NCI-H187 (cell line): ENCODE measurements at places on chromosomes 4 and X.

- DNase-seq, result no peak
Observed at GRCh38 chr4:151226004-151226932, 50.7 kb upstream of the PRSS48 start.

DNA sequence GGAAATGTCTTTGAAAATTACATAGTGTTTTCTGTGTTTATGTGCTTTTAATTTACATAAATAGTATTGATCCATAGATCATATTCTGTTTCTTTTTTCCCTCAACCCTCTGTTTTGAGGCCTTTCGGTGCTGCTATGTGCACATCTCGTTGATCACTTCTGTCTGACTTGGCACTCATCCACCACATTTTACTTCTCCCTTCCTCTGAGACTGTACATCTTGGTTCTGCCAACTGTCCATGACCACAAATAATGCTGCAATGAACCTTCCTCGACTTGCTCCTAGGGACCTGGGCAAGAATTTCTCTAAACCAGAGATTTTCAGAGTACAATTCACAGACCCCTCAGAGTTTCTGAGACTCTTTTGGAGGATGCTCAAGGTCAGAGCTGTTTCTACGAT, 74.4 kb downstream of the RTL5 start:
- no peak for DNase-seq

DNA sequence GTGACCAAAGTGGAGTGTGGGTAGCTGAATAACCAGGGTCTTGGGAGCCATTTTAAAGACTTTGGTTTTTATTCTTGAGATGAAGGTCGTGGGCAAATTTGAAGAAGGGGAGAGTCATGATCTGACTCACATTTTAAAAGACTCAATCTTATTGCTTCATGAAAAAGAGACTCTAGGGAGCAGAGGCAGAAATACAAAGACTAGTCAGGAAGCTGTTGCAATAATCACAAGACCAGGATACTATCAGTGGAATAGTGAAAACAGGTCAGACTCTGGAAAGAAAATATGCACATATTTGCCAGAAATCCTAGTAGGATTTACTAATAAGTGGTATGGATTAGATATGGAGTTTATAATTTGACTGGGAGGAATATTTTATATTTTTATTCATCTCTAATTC, 448.4 kb downstream of the RAPGEF2 start:
- DNase-seq, result no peak

DNA sequence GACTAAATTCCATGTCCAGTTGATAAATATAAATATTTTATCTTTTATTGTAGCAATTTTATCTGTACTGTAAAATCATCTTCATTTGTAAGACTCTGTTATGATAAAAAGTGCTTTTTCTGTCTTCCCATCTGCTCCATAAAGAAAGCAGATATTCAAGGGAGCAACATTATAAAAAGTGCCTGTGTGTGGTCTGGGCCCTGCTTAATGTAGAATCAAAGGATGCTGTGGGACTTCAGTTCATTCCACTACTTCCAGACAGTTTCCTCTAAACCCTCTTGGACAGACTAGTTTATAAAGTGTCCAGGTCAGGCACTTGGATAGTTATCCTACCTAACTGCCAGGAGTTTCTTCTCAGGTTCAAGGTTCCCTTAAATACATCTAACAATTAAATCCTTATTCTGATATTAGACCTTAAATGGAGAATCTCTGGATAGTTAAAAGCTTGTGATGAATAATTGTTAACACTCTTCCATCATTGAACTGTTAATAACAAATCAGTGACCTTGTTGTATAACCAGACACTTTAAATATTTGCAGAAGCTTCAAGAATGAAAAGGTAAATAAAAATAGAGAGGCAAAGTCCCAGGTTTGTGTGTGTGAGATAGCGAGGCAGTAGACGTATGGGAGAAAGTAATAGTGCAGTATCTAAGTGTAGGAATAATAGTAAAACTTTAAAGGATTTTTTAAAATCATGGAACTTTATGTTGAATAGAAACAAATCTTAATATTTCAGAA, 237.5 kb upstream of the CTSO start:
- no peak for DNase-seq

DNA sequence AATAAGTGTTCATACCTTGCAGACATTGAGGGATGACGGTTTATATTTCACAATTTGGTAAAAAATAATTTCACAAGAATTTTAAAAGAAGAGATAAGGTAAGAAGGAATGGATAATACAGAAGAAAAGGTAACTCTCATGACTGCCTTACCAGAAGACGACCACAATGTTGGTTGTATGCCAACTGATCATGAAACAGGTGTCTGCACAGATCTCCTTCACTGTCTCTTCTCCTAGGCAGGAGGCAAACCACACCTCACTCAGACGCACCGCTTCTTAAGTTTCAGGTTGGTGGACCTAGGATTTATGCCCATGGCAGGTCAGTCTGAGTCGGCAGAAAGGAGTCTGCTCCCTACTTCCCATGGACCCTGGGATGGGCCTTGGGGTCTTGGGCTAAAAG, 177.2 kb downstream of the VSIG4 start:
- no peak for DNase-seq

DNA sequence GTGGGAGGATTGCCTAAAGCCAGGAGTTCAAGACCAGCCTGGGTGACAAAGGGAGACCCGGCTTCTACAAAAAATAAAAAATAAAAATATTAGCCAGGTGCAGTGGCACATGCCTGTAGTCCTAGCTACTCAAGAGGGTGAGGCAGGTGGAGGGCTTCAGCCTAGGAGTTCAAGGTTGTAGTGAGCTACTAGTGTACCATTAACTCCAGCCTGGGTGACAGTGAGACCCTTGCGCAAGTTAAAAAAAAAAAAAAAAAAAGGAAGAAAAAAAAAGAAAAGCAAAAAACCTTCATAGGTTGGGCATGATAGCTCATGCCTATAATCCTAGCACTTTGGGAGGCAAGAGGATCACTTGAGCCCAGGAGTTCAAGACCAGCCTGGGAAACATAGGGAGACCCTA, 5.8 kb downstream of the SCLT1 start:
- DNase-seq, result no peak

DNA sequence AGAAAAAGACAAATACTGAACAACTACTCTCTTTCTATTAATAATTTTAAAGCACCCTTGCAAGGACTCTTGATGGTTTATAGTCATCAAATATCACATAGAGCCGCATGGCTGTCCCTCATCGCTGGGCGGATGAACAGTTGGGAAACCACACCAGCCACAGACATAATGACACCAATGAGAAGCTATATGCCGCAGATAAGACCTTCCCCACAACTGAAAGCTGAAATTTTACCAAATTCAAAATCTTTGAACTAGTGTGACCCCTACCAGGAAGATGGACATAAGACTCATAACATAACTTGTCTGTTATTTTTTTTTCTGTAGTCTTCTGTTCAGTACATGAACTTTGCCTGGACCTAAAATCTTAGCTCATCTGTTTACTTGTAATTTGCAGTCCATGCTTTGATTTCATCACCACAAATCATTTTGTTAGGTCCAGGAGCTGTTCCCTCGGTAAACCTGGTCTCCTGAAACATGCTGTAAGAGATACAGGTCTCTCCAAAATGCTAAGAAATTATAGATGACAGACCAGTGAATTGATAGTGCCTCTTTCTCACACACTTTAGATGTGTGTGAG, 157.3 kb upstream of the RAPGEF2 start:
- no peak for DNase-seq

DNA sequence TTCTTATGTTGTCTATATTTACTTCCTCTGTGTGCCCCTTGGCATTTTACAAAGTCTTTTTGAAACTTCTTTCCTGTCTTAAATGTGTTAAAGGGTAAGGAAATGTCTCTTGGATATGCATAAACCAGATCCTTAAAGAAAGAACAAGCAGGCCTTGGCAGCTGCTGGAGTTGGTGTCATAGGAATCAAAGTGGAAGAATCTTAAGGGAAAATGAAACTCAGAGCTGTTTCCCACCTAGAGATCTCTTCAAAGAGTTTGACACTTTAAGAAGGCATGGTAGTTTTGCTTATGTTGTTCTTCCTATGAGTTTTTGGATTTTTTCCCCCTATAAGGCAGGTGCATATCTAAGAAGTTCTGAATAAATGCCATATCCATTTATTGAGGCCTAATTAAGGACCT, 37.0 kb upstream of the CWH43 start:
- DNase-seq, result no peak

- DNase-seq, result no peak
Observed at GRCh38 chrX:29690061-29690460, 525.3 kb upstream of the MAGEB2 start.

DNA sequence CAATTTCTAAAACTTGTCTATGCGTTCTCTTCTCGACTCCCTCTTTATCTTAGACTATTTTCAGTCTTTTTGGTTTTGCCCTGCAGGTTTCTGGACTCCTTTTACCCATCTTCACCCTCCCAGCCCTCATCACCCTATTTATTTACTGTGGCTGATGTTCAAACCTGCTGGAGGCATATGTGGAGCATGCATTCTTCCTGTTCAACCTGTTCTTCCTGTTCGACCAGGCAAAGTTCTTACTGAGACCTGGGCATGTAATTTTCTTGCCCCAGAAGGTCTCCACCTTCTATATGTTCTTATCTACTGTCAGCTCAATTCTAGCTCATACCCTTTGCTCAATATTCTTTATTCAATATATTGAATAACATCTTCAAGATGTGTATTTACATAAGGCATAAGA, 69.4 kb upstream of the AGA start:
- no peak for DNase-seq
